Stomach (tissue), 19 donors: ENCODE measurements at places on chromosomes 5 and 9. TPM values are rescaled to one million over a fixed set of nuclear protein-coding genes. Genes with fewer than 3 reads are reported as not detected.

GRCh38 chr9:128595471-128595870 is 43.1 kb downstream of the SPTAN1 start:
- no peak for DNase-seq

DNA sequence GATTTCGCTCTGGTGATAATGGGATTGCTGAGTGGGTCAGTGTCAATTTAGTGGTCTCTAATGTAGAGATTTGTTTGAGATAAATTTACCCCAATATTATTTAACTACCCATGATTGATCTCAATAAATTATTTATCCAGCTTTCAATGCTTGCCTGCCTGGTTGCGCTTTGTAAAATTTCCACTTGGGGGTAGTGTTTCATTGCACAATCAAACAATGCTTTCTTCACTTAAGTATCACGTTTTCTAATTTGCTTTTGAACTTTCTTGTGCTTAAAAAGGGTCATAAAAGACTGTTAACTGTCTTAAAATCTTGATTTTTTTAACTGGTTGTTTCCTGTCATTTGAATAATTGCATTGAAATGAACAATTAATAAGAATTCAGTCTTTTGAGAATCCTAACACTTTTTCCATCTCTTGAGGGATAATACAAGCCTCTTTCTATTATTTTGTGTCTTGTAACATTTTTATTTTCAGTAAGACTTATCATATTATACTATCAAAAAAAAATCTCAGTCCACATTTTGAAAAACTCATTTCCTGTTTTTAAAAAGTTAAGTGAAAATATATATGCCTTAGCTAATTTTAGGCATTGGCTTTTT is 18.7 kb downstream of the HSD17B4 start:
- DNase-seq: peak; percentile 55

GRCh38 chr9:16637218-16637617 is 233.3 kb downstream of the BNC2 start:
- no peak for DNase-seq

GRCh38 chr5:87184605-87185004 is 83.1 kb upstream of the RASA1 start:
- no peak for DNase-seq

GRCh38 chr5:165119175-165119574 is 1613.8 kb downstream of the MAT2B start:
- DNase-seq: no peak

PHYHD1 gene
- total RNA-seq: 1.4 TPM

GRCh38 chr5:82470185-82470994 is 192.2 kb upstream of the RPS23 start:
- no peak for DNase-seq

CCL19 gene
- 4.4 TPM for total RNA-seq

DNA sequence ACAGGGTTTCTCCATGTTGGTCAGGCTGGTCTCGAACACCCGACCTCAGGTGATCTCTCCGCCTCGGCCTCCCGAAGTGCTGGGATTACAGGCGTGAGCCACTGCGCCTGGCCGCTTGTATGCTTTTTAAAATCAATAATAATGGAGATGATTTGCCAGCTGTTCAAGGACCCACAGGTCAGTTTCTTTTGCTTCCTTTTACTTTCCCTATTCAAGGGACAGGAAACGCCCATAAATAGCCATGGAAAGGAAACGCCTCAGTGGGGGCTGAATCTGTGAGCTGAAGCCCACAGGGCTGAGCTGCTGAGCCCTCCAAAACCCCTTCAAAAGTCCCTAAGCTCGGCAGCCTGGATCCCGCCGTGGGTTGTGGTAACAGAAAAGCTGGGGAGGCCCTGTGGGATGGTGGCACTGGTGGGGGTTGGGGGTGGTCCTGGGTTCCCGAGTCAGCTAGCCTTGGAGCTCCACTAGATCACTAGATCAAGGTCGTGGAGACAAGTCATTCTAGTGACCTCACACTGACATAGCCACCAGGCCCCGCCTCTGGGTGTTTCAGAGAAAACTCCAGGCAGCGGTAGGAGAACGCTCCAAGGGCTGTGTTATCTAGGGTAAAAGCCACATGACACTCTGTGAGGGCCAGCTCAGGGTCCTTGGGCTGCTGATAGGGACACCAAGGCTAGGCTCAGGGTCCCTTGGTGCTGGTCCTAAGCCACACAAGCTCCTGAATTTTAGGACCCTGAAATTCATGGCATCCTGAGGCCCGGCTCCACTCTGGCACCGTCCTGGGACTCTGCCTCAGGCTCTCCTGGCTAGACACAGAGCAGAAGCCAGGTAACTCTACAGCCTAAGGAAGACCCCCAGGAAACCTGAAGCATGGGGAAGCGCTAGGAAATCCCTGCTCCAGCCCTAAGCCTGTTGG is 18.0 kb upstream of the DUSP1 start:
- peak; percentile 76 for DNase-seq

- DNase-seq: no peak
Measured at GRCh38 chr9:100167915-100168654, 69.0 kb downstream of the INVS start.

GPX3 gene
- total RNA-seq: 222 TPM

ZNF462 gene
- 15.2 TPM for total RNA-seq

DNA sequence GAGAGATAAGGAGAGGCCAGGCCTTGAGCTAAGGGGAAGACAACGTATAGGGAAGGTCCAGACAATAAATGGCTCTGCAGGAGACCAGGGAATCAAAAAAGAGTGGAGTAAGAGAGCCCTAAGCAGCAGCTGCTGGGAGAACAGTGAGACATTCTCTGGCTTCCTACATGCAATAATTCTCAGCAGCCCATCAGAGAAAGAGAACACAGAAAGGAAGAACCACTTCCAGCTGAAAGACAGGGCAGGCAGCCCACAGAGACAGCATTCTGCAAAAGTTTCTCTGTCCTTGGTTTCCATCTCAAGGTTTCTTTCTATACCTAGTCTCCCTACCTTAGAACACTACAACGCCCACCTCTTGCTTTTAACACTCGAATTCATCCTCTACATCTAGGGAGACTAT is 189.9 kb downstream of the DEPDC1B start:
- DNase-seq: no peak

TMCO6 gene
- 26.4 TPM for total RNA-seq

- DNase-seq: no peak
Measured at GRCh38 chr5:82422751-82423181, 144.6 kb upstream of the RPS23 start.

DNA sequence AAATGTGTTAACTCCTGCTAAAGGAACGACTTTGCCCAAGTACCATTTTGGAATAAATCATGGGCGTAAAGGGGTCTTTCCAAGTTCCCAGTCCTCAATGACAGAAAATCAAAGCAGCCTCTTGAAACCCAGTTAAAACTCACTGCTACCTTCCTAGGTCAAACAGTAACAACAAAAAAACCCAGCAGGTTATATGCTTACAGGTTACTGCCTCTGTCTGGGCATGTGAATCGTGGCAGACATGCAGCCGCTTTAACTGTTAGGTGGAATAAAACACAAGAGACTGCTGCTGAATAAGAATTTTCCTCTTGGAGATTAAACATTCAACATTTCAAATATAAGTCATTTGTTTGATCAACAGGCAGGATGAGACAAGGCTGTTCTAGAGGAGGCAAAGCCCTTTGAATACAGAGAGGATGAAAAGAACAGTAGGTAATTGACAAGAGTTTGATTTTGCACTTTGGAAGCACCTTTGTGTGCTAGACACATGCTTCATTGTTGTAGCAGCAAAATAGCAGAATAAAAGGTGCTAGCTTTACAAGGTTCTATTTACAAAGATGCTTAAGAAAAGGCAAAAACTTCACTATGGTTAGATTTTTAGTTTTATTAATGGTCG is 319.4 kb downstream of the NDUFS4 start:
- DNase-seq: no peak

DNA sequence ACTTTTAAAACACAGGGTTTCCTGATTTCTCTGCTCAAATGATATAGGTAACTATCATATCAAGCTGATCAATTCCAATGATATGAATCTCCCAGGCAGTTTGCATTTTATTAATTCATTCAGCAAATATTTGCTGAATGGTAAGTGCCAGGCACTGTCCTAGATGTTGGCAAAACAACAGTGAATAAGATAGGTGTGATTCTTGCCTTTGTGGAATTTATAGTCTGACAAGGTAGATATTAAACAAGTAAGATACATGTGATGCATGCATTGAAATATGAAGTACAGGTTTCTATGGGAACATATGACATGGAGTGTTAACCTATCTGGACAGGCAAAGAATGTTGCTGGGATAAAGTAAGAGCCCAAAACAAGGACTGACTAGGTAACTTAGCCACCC is 231.8 kb upstream of the DAB2 start:
- no peak for DNase-seq

- DNase-seq: no peak
Measured at GRCh38 chr9:15909297-15909696, 356.5 kb downstream of the CCDC171 start.

DNA sequence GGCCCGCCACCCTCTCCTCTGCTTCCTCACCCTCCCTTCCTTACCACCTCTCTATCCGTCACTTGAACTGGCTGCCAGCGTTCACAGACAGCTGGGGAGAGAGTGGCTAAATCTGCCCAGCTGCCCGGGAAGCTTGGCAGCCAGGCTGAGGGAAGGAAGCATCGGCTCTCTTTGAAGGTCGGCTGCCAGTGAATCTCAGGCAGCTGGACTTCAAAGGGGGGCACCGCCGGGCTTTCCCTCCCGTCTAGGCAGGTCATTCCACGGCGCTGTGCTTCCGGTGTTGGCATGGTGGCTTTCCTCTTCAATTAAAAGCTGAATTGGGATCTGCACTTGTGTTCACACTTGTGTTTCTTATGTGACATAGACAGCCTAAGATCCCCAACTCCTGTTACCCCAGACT is 174.0 kb downstream of the GDNF start:
- DNase-seq: peak; percentile 79

GRCh38 chr5:13403351-13403750 is 541.1 kb downstream of the DNAH5 start:
- DNase-seq: no peak

GRCh38 chr9:23672151-23672550 is 153.9 kb downstream of the ELAVL2 start:
- DNase-seq: no peak

DNA sequence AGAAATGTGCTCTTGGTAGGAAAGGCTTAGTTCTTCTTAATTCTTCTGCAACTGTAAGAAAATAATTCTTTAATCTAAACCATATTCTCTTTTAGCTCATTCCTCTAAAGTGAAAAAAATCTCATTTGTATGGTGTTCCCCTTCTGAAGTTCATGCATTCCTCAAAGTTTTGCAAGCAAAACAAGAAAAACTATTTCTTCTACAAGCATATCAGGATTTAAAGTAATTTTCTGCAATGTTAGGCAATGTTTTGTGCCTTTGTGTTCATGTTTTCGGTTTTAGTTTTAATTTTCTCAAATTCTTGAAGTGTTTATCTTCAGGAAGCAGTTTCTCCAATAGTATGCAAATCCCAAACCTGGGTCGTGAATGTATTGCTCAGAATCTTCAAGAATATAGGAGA is 12.7 kb upstream of the GPR21 start:
- DNase-seq: no peak

DNA sequence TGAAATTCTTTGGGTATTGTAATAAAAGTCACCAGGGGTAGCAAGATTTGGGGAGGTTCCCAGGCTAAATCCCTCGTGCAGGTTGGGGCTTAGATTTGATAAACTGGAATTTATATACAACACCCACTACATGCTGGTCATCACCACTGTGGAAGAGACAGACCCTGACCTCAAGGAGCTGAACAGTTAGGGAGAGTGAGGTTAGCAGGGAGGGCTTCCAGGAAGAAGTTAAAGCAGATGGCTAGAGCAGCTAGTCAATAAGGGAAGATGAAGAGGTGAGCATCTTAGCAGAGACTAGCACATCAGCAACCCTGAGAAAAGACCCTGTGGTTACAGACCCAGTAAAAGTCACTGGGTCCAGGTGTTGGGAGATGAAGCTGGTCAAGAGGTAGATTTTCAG is 6.4 kb downstream of the CTSL start:
- DNase-seq: no peak

- DNase-seq: no peak
Measured at GRCh38 chr9:90600029-90600428, 42.6 kb downstream of the DIRAS2 start.
